Transverse colon (tissue), 4 donors: ENCODE measurements at places on chromosomes 12 and 14. TPM values are rescaled to one million over a fixed set of nuclear protein-coding genes. Genes with fewer than 3 reads are reported as not detected.

The KRT6A gene
- not detected for total RNA-seq

DNA sequence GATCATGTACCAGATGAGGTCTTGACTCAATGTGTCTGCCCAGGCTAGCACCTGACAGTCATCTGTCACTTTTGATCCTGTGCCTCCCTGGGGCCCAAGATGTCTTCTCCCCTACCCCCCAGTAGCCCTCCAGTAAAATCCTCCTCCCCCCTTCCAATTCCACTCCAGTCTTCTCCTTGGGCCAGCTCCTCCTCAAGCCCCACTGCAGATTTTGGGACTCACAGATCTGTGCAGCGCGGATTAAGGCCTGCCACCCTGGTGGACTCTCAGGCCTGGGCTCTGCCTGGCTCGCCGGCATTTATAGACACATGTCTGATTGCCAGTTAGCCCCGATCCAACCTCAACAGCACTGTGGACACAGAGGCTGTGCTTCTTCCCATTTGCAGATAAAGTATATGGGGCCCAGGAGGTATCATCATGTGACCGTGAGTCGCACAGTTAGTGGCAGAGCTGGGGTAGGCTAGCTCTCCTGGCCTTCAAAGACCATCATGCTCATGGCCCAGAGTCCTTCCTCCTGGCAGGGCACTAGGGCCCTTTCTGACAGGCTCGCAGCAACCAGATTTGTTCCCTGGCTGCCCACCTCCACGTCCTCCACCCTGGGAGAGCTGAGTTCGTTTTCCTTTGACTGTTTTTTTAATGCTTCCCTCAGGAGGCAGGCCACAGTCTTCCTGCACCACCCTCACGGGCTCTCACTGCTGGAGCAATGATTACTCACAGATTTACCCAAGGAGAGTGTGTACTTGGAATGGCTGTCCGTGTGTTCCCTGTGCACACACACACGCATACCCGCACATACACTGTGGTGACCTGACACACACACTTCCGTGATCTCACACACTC, 98.3 kb upstream of the DIO3 start:
- no peak overlapping the region for H3K27ac ChIP-seq
- H3K4me3 ChIP-seq = no peak overlapping the region
- peaks cover 7% of the 10 kb centered on the region for H3K4me1 ChIP-seq
- H3K36me3 ChIP-seq = no peaks in the 10 kb centered on the region
- DNase-seq = no peak

DNA sequence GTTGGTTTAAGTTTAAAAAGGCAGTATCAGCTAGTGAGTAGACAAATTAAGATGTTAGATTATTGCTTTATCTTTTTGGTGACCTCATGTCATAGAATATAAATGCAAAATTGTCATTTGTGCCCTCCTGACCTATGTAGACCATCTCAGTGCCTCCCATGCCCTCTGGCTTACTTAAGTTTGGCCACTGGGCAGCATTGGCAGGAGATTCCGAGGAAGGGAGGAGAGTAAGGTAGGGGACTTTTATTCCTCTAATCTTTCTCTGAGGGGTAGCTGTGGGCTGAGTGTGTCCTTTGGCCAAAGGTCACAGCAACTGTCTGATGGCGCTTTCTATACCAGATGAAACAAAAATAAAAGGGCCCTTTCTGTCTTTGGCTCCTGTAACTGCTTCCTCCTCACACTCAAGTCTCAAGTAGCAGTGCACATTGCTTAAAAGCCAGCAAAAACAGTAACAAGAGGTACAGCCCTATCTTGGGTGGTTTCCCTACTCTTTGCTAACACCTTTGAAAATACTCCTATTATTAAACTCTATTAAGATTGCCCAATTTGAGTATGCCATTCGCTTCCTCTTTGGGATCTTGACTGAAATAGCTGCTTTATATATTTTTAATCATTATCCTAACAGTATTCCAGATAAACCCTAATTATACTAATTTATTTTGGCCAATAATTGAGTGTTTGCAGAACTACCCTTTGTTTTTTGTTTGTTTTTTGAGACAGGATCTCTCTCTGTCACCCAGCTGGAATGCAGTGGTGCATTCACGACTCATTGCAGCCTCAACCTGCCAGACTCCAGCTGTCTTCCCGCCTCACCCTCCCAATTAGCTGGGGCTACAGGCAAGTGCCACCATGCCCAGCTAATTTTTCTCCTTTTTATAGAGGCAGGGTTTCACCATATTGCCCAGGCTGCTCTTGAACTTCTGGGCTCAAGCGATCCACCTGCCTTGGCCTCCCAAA, 56.5 kb upstream of the KCNH3 start:
- H3K27ac ChIP-seq = no peak overlapping the region
- peaks cover 4% of the 10 kb centered on the region for H3K4me1 ChIP-seq
- H3K4me3 ChIP-seq = no peak overlapping the region
- H3K36me3 ChIP-seq = no peaks in the 10 kb centered on the region

DNA sequence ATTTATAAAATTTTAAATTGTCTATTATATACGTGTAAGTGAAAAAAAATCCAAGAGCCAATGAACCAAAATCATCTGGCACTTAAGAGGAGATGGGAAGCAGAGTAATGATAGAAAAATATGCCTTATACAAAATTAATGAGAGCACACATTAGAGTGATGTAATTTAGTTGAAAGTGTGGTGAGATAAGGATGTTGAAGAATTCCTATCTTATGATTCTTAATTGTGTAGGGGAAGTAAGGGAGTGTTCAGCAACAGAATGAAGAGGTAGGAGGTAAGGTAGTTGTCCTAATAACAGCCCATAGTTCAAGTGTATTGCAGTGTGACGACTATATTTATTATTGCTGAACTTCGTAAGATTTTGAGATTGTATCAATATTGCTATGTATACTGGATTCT, 843.4 kb upstream of the FLRT2 start:
- no peaks in the 10 kb centered on the region for H3K27me3 ChIP-seq
- H3K4me3 ChIP-seq = no peak overlapping the region
- H3K36me3 ChIP-seq = peaks cover 2% of the 10 kb centered on the region
- no peak overlapping the region for H3K27ac ChIP-seq
- no peaks in the 10 kb centered on the region for H3K4me1 ChIP-seq
- DNase-seq = no peak

DNA sequence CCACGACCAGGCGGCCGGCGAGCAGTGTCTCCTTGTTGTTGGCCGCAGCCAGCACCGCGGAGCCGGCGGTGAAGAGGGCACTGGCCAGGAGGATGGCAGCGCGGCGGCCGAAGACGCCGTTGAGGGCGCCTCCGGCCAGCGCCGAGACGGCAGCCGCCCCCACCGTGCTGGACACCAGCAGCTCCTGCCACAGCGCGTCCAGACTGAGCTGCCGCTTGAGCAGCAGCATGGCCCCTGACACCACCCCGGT, 691 bp downstream of the SLC2A13 start:
- H3K4me3 ChIP-seq = peak overlapping the region; percentile 86
- no peak for DNase-seq
- H3K27ac ChIP-seq = peak overlapping the region; percentile 93
- no peaks in the 10 kb centered on the region for H3K36me3 ChIP-seq
- H3K27me3 ChIP-seq = no peaks in the 10 kb centered on the region
- H3K4me1 ChIP-seq = peaks cover 30% of the 10 kb centered on the region

GRCh38 chr14:52342849-52343596, 28.9 kb downstream of the PTGER2 start:
- no peak overlapping the region for H3K27ac ChIP-seq
- no peaks in the 10 kb centered on the region for H3K36me3 ChIP-seq
- peaks cover 4% of the 10 kb centered on the region for H3K4me1 ChIP-seq

- H3K4me1 ChIP-seq = no peaks in the 10 kb centered on the region
- H3K36me3 ChIP-seq = no peaks in the 10 kb centered on the region
- DNase-seq = peak; percentile 11
- no peaks in the 10 kb centered on the region for H3K27me3 ChIP-seq
- no peak overlapping the region for H3K27ac ChIP-seq
These were observed 82.2 kb downstream of the ADCK1 start for GRCh38 chr14:77882098-77882497.

DNA sequence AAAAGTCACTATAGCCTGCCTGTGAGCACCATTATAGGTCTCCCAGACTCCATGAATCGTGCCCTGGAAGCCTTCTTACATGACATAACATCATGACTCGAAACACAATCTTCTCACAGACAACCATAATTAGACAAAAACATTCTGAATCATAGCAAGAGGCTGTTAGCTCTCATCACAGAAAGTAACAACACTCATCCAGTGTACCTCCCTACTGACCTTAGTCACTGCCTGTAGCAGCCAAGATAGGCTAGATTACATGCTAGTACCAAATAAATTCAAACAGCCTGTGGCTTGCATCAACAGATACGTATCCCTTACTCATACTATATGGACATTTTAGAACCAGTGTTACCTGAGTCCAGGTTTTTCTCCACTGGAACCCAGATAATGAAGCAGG, 663.8 kb upstream of the FOXG1 start:
- no peaks in the 10 kb centered on the region for H3K27me3 ChIP-seq
- no peak overlapping the region for H3K27ac ChIP-seq
- H3K4me1 ChIP-seq = no peaks in the 10 kb centered on the region
- H3K4me3 ChIP-seq = no peak overlapping the region
- no peak for DNase-seq
- no peaks in the 10 kb centered on the region for H3K36me3 ChIP-seq

- no peak for DNase-seq
- H3K36me3 ChIP-seq = peaks cover 18% of the 10 kb centered on the region
- H3K27me3 ChIP-seq = no peaks in the 10 kb centered on the region
- H3K4me3 ChIP-seq = no peak overlapping the region
These were observed 13.7 kb downstream of the SLC25A47 start for GRCh38 chr14:100336618-100337530.

- H3K27ac ChIP-seq = peak overlapping the region; percentile 64
- H3K4me1 ChIP-seq = peaks cover 5% of the 10 kb centered on the region
- no peaks in the 10 kb centered on the region for H3K36me3 ChIP-seq
- H3K4me3 ChIP-seq = peak overlapping the region; percentile 29
These were observed 12.5 kb downstream of the EGLN3 start for GRCh38 chr14:33938131-33938949.

DNA sequence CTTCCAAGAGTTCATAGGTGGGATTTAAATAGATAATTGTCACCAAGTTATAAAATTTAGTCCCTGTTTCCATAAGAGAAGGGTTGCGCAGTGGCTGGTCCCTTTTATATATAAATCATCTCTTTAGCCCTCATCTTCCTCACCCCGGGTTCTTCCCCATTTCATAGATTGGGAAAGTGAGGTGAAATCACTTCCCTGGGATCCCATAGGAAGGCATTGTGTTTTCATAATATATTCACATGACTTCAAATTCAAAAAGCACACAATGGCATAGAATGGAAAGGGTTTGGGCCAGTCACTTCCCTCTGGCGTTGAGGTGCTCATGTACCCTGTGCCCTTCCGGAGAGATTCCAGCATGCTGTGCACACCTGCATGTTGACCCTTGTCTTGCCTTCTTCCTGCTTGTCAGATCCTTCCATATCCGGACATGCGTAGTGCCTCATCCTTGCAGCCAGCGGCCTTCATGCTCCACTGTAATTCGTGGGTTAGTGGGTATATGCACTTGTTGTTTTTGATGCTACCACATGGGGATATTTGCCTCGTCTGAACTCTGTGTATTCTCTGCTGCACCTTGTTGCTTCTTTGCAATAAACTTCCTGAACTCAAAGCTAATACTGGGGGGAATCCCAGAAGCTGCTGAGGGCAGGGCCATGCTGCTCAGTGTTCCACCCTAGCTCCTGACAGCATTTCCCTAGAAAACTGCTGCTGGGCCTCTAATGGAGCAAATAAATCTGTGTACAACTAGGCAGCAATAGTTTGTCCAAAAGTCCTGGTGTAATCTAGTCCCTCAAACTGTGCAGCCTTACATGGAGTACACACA, 59.6 kb downstream of the ANAPC7 start:
- DNase-seq = no peak
- H3K4me1 ChIP-seq = peaks cover 10% of the 10 kb centered on the region
- peak overlapping the region; percentile 17 for H3K27ac ChIP-seq
- H3K36me3 ChIP-seq = peaks cover 15% of the 10 kb centered on the region
- no peak overlapping the region for H3K4me3 ChIP-seq

- no peak overlapping the region for H3K4me3 ChIP-seq
- H3K4me1 ChIP-seq = peaks cover 25% of the 10 kb centered on the region
- no peaks in the 10 kb centered on the region for H3K36me3 ChIP-seq
- DNase-seq = peak; percentile 49
These were observed 213.4 kb upstream of the NUDT4 start for GRCh38 chr12:93164103-93164880.

GRCh38 chr12:130993759-130994670, 40.3 kb downstream of the ADGRD1 start:
- no peaks in the 10 kb centered on the region for H3K4me1 ChIP-seq
- no peaks in the 10 kb centered on the region for H3K36me3 ChIP-seq
- H3K4me3 ChIP-seq = no peak overlapping the region

DNA sequence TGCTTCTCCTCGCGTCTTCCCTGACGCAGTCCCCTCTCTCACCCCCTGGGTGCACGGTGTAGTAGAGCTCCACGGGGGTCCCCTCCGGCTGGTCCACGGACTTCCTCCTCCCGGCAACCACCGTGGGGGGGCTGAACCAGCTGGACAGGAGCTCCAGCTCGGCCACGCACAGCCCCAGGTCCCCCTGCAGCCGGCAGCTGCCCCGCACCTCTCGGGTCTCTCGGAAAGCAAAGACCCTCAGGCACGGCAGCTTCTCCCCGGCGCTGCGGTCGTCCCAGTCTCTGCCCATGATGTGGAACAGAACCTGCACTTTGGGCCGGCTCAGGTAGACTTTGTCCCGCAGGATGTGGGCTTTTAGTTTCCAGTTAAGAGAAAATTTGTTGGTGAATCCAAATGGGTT, 203.8 kb downstream of the TMEM132D start:
- H3K27me3 ChIP-seq = no peaks in the 10 kb centered on the region
- H3K27ac ChIP-seq = no peak overlapping the region
- no peak for DNase-seq
- H3K4me3 ChIP-seq = no peak overlapping the region
- no peaks in the 10 kb centered on the region for H3K36me3 ChIP-seq

DNA sequence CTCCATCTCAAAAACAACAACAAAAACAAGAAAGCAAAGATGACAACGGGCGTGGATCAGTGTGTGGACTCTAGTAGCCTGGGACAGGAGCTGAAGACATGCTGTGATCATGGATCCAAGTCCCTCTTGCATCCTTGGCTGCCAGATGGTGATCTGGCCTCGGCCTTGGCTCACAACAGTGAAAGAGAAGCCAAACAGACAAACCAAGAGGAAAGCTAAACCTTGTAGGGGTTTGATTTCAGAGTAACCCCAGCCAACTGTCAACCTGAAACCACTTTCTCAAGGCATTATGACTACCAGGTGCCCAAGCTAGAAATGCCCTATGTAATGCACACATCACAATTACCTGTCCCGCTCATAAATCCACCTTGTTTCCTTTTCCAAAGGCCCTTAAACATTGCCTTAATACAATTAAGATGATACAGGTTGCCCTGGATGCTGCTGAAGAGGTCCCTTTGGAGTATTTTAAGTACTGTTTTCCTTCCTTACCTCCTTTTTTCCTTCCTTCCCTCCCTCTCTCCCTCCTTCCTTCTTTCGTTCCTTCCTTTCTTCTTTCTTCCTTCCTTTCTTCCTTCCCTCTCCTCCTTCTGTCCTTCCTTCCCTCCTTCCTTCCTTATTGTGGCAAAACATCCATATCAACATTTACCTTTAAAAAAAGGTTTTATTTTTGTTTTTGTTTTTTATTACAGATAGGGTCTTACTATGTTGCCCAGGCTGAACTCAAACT, 41.4 kb upstream of the NINJ2 start:
- DNase-seq = no peak
- H3K27me3 ChIP-seq = no peaks in the 10 kb centered on the region
- no peaks in the 10 kb centered on the region for H3K36me3 ChIP-seq
- H3K27ac ChIP-seq = no peak overlapping the region
- H3K4me1 ChIP-seq = no peaks in the 10 kb centered on the region

GRCh38 chr12:112988224-112988623, 9.9 kb downstream of the OAS2 start:
- no peak for DNase-seq
- H3K36me3 ChIP-seq = no peaks in the 10 kb centered on the region
- no peak overlapping the region for H3K27ac ChIP-seq
- H3K4me1 ChIP-seq = no peaks in the 10 kb centered on the region
- no peak overlapping the region for H3K4me3 ChIP-seq
- H3K27me3 ChIP-seq = no peaks in the 10 kb centered on the region

The ANKRD33 gene
- not detected for total RNA-seq
